ENCODE measurements at places on chromosomes 2 and 18.

- DNase-seq: no peak
These were observed 48.4 kb upstream of the ZNF397 start for GRCh38 chr18:35192415-35192814.

GRCh38 chr2:127471286-127471988 lies 53.2 kb downstream of the PROC start:
- DNase-seq: no peak

DNA sequence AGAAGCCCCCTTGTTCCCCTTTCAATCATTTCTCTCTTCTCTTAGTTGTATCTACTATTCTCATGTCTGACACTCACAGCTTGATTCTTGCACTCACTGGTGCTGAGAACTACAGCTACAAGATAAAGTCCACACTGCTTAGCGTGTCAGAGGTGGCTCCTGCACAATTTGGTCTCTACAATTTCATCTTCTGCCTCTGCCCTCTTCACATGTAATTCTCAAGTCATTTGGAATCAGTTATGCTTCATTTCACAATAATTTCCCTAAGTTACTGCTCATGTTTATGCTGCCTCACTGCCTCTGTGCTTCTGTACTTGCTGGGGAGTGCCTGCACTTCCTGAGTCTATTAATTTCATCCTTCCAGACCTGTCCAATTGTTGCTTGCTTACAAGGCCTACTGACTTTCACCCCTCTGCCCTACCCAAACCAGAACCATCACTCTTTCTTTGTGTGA lies 11.6 kb upstream of the NAB1 start:
- DNase-seq: no peak

- DNase-seq: no peak
These were observed 84.6 kb upstream of the GYPC start for GRCh38 chr2:126571403-126571802.

DNA sequence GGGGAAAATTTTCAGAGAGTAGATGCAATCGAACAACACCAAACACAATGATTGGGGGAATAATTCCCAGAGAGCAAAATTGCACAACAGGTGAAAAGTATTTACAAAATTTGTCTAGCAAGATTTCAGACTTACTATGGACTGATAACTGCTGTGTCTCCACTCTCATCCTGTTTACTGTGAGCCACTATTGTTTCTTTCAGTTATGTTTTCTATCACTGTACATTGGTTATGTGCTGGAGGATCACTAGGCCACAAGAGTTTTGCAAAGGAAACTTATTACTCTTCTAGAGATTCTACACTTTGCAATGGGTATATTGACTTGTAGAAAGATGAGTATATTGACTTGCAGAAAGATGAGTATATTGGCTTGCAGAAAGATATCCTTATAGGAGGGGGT lies 934.1 kb upstream of the CRIM1 start:
- no peak for DNase-seq

- DNase-seq: no peak
These were observed 95.1 kb downstream of the EHBP1 start for GRCh38 chr2:62800618-62801017.

GRCh38 chr2:169393068-169393590 lies 30.8 kb upstream of the LRP2 start:
- DNase-seq: no peak

DNA sequence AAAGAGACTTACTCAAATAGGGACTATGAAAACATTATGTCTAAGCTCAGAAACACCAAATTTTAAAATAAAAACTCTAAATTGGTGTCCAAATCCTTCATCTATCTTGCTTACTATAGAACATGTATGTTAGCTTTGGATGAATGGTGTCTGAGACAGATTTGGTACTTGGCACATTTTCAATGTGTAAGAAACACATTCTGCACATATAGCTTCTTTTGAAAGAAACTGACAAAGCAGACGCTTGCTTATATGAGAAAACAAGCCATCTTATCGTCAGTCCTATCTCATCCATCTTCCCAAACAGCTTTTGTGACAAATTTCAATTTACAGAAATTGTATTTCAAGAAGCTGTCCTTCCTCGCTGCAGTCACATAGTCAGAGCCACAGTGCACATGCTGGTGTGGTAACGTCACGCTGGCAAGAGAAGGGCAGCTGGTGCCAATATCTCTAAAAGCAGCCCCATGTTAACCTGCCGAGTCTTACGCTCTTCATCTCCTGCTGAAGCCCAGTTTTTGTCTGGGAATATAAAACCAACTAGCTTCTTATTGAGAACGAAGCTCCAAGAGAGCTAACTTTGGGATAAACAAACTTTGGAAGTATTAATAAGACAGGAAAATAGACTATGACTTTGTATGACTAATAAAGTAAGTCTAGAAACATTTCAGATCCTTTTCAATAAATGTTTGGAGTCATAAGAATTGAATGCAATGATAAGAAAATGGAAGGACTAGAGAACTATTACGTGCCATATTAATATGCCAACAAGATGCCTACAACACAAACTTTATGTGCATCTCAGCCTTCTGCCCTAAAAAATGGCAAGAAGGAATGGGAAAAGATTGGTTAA lies 74.9 kb upstream of the TFCP2L1 start:
- no peak for DNase-seq

DNA sequence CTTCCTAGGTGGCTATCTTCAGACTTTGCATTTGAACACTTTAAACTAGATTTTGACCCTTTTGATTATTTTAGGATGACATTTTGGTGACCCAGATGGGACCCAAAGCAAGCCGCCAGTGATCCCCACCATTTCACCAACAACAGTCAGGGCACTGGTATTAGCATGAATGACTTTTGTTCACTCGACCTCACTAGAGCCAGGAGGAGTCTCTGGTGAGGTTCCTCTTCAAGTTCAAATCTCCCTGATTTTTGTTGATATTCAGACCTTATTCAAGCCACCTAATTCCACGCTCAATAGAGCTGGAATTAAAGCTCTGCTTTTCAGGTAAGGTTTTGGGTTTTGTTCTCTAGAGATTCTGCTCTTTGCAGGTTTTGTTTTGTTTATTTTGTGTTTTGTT lies 202.3 kb downstream of the MREG start:
- DNase-seq: no peak

GRCh38 chr2:66508484-66509071 lies 73.7 kb downstream of the MEIS1 start:
- DNase-seq: no peak

DNA sequence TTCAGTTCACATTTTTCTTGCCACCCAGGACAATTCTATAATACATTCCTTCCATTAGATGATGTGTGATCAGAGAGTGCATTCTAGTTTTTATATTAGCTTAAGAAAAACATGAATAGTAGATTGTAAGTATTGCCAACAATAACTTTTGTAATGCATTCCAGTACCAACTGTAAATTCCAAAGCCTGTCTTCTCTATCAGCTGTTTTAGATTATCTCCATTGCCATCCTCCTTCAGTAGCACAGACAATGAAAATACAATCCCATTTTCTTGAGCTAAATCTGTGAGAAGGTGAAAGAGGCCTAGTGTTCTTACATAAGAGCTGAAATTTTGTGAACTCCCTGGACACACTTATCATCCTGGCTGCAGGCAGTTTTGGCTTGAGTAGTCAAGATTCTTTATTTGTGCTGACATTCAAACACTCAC lies 103.9 kb downstream of the CCBE1 start:
- DNase-seq: no peak

GRCh38 chr18:49876536-49876935 lies 63.2 kb upstream of the ACAA2 start:
- DNase-seq: no peak

DNA sequence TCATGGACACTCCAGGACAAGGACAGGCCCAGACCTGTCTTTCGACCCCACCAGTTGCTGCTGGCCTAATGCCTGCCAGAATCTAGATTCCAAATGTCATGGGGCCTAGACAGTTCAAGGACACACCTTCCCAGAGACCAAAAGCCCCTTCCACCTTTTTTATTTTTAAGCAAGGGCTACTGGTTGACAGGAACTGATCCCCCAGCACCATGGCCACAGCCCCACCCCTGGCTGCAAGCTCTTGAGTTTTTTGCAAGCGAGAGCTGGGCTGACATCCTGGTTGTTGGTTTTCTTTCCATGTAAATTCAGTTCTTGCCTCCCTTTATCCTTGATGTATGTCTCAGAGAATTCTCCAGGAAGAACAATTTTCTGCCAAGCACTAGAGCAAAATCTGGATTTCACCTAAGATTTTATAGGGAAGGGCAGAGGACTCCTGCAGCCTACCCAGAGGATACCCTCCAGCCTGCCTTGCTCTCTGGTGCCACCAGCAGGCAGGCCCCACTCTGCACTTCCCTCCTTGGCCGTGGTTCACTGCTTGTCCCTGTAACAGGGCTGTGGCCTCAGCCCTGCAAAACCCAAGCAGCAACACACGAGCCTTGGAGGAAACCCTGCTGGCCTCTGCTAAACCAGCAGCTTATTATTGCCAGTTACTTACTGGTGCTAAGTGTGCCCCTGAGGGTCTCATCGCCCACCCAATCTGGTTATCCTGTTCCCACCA lies 97.7 kb downstream of the TWIST2 start:
- DNase-seq: no peak

GRCh38 chr18:61394983-61395382 lies 61.8 kb downstream of the CDH20 start:
- DNase-seq: no peak

DNA sequence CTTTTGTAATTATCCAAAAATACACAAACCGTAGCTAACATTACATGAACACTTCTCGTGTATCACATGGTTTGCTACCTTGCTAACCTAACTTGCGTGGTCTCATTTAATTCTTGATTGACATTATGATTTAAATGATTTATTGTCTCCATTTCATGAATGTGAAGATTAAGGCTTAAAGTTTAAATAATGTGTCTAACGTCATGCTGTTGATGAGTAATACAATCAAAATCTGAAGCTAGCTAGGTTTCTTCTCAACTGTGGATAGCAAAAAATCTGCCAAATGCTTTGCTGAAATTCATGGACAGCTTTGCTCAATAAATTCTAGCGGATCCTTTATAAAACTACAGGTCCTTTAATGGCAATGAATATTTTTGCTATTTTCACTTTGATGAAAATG lies 274.1 kb upstream of the MC4R start:
- no peak for DNase-seq

GRCh38 chr2:120285056-120285455 lies 32.4 kb downstream of the RALB start:
- no peak for DNase-seq

GRCh38 chr18:74521068-74521725 lies 13.1 kb upstream of the CNDP1 start:
- no peak for DNase-seq

GRCh38 chr2:106343274-106343673 lies 124.9 kb downstream of the RGPD3 start:
- DNase-seq: no peak

DNA sequence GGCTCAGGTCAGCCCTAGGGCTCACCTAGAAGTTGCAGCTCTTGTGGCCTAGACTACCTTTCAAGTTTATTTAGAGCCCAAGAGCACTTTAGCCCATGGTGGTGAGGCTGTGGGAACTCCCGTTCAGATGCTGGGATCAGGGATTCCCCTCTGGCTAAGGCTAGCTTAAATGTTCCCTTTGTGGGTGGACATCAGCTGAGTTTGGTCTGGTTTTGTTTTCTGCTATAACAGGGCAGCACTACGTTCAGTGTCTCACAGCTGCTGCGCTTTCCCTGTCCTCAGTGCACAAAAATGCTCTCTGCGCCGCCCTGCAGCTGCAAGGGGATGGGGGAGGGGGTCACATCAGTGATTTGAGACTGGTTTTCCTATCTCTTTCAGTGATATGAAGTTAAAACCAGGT lies 170.5 kb upstream of the KCNJ3 start:
- DNase-seq: no peak

GRCh38 chr2:152307863-152308262 lies 27.1 kb upstream of the FMNL2 start:
- no peak for DNase-seq

DNA sequence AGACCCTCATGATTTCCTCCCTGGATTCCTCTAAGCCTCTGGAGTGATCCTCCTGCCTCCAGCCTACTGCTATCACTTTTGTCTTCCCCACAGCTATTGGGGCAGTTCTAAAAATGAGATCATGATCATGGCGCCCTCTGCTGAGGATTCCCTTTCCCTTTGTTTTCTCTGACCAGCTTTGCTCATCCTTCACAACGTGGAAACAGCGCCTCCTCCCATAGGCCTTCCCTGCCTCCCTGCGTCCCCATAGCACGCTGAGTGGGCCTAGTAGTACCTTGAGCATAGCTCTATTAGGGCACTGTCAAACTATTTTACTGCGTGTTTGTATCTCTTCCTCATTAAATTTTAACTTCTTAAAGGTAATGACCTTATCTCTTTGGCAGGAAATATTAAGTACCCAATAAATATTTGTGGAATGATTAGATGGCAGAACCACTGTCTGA lies 207.0 kb upstream of the FANCL start:
- peak; percentile 84 for DNase-seq

GRCh38 chr18:75111760-75112159 lies 97.2 kb downstream of the PTGR3 start:
- no peak for DNase-seq

GRCh38 chr2:27204566-27204965 lies 7.3 kb upstream of the ATRAID start:
- DNase-seq: no peak

DNA sequence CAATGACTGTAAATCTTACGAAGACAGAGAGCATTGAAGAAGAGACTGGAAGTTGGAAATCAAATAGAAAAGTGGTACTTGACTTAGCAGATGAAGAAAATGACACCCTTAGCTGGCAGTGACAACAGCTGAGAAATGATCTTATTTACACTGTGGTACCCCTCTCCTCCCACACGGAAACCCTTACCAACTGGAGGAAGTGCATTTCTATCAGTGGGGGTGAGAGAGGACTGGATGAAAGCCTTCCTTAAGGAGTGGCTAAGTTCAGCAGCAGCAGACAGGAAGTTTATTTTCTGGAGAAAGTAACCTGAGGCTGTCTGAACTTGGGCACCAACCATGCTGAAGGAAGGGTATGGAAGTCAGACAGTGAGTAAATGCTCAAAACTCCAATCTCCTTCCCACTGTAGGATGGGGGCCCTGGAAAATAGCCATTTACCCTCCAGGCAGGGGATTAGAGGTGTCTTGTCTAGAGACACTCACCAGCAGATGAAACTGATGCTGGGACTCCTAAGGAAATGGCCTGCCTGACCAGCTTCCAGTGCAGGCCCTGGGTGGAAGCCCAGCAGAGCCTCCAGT lies 160.2 kb upstream of the NCK2 start:
- peak; percentile 26 for DNase-seq

DNA sequence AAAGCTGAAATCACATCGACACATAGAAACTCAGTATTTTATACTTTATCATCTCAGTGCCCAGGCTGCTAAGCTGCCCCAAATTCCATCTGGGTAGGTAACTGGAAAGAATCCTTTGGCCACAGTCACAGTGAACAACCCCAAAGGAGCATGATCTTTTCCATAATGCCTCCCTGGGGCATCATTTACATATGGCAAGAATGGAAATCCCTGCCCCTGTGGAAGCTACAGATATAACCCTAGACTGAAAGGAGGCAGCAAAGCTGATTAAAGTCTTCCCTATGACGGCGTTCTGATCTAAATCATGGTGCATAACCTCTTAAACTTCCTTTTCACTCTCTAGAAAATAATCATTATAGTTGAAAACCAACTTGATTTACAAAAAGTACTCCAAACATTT lies 41.5 kb downstream of the MAP3K19 start:
- DNase-seq: no peak
